ENCODE measurements at places on chromosomes 6 and 20.

- DNase-seq = peak; percentile 68
Measured at GRCh38 chr20:25247000-25247517, 826 bp upstream of the PYGB start.

DNA sequence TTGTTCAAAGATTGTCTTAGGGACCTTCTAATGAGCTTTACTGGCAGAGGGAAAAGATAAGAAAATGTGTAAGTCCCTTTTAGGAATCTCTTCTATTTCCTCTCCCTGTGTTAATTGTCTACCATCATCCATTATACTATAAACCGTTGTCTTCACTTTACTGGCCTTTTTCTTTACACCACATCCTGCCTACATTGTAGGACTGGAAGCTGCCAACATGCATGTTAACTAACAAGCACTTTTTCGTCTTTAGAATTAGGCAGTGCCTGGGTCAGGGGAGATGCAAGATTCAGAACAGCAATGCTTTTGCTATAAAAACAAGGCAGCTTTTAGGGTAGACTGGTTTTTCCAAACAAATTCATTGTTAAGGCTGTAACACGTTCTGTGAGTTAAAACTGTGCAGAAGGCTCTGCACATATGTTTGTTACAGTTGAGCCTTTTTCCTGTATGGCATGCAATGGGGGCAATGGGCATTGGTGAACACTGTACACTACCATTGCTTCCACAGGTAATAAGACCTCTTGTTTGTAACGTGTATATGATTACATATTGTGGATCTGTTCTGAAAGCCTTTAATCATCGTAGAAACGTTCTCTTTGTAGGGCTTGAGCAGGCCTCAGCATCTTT lies 10.9 kb upstream of the PKIG start:
- no peak for DNase-seq

- DNase-seq = no peak
Measured at GRCh38 chr6:70315079-70315751, 12.3 kb upstream of the COL9A1 start.

- DNase-seq = no peak
Measured at GRCh38 chr6:158805698-158806377, 13.3 kb downstream of the EZR start.

DNA sequence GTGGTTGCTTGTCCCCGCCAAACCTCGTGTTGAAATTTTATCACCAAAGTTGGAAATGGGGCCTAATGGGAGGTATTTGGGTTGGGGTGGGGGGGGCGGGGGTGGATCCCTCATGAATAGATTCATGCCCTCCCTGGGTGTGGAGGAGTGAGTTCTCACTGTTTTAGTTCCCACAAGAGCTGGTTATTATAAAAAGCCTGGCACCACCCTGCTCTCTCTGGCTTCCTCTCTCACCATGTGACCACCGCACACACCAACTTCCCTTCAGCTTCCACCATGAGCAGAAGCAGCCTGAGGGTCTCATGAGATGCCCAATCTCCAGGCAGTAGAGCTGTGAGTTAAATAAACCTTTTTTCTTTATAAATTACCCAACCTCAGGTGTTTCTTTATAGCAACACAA lies 111.3 kb downstream of the PRDM1 start:
- DNase-seq = peak; percentile 9

GRCh38 chr6:71510057-71510713 lies 221.6 kb downstream of the OGFRL1 start:
- DNase-seq = peak; percentile 67

GRCh38 chr20:1696521-1697209 lies 39.1 kb upstream of the SIRPG start:
- no peak for DNase-seq

GRCh38 chr20:37379967-37380828 lies 34.3 kb downstream of the SRC start:
- DNase-seq = no peak

DNA sequence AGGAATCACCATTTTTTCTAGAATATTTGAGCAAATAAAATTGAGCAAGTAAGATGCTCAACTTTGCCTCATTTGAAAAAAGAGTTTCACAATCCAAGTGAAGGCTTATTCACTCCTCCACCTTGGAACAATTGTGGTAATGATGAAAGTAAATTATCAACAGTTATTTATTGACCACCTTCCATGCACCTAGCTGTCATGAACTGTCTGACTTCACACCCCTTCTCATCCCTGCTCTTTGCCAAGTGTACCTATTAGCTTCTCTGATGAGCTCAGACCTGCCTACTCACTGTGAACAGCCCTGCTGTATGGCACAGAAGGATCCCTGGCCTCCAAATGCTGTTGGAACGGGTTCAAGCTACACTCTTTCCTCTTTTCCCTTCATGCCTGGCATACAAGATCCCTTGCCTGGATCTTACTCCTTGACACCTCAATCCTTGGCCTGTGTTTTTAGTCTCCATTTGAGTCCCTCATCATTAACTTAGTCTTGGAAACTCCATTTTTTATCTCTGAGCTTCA lies 99.0 kb upstream of the PREP start:
- no peak for DNase-seq

- DNase-seq = peak; percentile 97
Measured at GRCh38 chr6:26055719-26056582, 31.3 kb upstream of the HFE start.

DNA sequence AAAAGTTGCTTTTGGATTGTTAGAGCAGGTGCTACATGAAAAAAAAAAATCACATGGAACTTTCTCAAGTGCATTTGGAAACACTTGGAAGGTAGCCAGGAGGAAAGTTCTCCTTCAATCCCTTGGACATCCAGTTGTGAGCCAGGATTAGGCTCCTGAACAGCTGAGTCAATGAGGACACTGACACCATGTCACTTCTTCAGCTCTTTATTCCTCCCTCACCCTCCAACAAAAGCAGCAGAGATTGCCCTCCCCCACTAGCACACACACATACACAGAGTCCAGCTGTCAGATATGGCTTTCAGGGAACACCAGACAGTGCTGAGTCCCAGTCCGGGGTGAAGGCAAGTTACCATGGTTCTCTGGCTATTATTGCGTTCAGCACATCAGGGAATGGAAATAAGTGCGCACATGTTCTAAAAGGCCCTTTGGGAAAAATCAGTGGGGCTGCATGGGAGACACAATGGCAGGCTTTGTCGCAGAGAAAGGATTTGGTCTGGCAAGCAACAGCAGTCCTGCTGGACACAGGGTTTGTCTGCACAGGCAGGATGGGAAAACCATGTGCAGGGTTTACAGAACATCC lies 124.7 kb upstream of the MARCKS start:
- peak; percentile 98 for DNase-seq

DNA sequence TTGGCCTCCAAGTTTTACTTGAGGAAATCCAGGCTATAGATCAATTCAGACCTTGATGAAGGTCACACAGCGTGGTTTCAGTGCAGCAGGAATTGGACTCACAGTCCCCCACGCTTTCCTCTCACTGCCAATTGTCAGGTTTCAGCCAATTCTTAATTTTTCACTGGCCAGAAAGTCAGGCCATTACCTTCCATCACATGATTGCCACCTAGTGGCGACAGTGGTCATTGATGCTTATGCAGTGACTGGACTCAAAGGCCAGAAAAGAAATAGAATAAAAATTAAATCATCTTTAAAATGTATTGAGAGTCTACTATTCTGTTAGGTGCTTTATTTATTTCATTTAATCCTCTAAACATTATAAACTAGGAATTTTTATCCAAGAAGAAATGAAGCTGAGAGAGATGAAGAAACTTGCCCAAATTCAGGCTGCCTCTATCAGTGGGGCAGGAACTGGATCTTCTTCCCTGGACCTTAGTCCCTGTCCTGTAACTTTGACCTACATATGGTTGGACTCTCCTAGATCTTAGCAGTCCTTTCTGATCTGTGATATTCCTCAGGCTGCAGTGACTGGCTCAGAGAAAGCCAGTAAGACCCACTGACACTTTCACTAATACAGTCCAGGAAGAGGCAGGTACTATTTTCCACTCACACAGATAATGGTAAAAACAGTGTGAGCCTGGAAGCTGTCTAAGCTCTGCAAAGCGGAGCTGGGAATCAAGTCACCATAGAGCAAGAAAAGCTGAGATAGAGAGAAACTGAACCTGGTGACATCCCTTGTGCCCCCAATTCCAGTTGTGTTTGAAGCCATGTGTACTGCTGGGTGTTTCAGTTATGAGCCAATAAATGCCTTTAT lies 133.3 kb downstream of the ELOVL4 start:
- DNase-seq = peak; percentile 92

DNA sequence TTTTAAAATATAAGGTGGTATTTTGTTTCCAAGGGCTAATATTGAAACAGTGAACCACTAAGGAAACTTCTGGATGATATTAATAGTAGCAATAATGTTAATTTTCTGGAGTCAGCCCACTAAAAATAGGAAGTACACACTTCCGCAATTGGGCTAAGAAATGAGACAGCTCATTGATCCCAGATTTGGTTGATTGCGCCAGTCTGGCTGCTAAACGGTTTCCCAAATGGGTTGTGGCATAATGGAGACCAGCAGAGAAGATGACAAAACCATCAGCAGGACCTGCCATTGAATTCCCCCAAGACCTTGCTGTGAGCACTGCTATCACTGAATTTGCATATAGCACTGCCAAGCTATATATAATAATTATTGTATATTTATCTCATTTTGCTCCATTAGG lies 71.2 kb upstream of the SGK1 start:
- peak; percentile 22 for DNase-seq

DNA sequence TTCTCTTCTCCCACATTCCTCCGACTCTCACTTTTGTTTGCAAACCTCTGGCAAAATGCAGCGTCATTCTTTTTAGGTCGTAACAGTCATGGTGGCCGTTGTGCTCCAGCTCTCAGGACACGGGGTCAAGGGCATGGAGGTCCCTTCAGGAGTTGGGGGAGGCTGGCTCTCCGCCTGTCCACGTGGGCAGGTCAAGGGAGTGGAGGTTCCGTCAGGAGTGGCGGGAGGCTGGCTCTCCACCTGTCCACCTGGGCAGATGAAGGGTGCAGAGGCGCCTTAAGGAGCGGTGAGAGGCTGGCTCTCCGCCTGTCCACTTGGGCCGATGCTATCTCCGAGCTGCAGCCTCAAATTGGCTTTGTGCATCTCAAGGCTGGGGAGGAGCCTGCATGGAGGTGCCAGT lies 98.0 kb downstream of the ERMARD start:
- no peak for DNase-seq

- no peak for DNase-seq
Measured at GRCh38 chr6:56734335-56734734, 91.6 kb upstream of the DST start.

GRCh38 chr20:4573564-4574355 lies 147.9 kb upstream of the PRND start:
- peak; percentile 4 for DNase-seq

DNA sequence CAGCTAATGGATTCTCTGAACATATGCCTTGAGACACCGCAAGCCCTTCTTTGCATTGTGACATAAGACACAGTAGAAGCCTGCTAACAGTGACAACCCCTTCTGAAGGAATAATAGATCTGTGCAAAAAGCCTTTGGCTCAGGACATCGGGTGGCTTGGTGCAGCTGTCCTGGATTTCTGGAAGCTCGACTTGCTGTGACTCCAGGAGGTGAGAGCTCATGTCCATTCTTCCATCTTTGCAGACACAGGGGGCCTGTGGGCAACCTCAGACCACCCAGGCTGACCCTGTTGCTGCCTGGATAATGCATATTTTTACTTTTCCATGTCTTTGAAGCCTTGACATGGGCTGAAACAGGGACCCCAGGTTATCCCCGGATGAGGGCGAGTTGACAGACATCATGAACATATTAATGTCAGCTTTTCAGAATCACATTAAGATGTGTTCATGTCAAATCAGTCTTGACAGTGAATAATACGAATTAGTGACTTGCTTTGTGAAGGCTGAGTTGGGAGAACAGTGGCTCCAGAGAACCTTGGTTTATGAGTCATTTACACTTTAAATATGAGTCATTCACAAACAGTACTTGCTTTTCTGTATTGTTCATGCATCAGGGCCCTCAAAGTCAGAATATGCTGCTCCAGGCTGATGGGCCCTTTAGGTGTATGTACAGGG lies 66.8 kb upstream of the IYD start:
- peak; percentile 39 for DNase-seq

GRCh38 chr20:3340443-3340842 lies 67.0 kb downstream of the DNAAF9 start:
- peak; percentile 55 for DNase-seq

GRCh38 chr6:154885214-154885613 lies 109.9 kb upstream of the TIAM2 start:
- DNase-seq = no peak

DNA sequence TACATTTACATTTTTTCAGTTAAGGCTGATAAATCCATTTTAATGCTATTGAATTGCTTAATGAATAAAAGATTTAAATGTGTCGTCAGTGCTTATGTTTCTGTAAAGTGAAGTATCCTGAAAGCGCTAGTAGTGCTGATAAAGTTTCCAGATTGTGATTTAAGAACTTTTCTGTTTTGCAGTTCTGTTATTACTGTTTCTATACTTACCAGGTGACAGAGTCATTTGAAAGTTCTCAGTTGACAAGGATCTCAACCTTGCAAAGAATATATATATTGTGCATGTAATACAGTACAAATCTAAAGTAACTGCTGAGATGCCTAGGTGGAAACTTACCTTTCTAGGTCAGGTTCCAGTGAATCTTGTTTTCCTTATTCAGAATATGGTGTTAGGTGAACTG lies 201.8 kb downstream of the ARID1B start:
- DNase-seq = no peak

DNA sequence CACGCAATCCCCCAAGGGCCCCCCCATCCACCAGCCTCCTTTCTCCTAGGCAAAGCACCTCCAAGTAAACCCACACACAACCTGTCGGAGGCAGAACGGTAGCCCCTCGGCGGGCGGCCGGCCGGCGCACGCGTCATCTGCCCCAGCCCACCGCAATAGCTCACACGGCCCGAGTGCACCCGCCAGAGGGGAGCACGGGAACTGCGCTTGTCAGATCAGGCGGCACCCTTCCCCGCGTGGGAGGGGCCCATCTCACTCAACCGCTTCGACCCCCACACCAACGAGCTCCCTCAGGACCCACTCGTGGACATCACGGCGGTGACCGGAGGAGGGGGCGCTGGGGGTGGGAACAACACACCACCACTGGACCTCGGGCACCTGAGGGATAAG lies 767.9 kb upstream of the DEFB115 start:
- no peak for DNase-seq

DNA sequence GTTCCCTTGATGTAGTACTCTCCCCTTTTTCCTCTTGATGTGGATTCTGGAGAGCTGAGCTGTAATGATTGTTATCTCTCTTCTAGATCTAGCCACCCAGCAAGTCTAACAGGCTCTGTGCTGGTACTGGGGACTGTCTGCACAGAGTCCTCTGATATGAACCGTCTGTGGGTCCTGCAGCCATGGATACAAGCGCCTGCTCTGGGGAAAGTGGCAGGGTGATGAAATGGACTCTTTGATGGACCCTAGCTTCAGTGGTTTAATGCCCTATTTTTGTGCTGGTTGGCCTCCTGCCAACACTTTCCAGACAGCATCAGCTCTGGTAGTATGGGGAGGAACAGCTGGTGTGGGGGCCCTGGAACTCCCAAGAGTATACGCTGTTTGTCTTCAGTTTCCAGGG lies 216.3 kb downstream of the ADGRG6 start:
- peak; percentile 28 for DNase-seq

- DNase-seq = peak; percentile 75
Measured at GRCh38 chr6:1396952-1397868, 7.8 kb downstream of the FOXF2 start.

GRCh38 chr6:108566406-108566805 lies 5.7 kb downstream of the FOXO3 start:
- no peak for DNase-seq
